Colonic mucosa (tissue), 4 donors: ENCODE measurements at places on chromosomes 2 and 18. TPM values are rescaled to one million over a fixed set of nuclear protein-coding genes. Genes with fewer than 3 reads are reported as not detected.

DNA sequence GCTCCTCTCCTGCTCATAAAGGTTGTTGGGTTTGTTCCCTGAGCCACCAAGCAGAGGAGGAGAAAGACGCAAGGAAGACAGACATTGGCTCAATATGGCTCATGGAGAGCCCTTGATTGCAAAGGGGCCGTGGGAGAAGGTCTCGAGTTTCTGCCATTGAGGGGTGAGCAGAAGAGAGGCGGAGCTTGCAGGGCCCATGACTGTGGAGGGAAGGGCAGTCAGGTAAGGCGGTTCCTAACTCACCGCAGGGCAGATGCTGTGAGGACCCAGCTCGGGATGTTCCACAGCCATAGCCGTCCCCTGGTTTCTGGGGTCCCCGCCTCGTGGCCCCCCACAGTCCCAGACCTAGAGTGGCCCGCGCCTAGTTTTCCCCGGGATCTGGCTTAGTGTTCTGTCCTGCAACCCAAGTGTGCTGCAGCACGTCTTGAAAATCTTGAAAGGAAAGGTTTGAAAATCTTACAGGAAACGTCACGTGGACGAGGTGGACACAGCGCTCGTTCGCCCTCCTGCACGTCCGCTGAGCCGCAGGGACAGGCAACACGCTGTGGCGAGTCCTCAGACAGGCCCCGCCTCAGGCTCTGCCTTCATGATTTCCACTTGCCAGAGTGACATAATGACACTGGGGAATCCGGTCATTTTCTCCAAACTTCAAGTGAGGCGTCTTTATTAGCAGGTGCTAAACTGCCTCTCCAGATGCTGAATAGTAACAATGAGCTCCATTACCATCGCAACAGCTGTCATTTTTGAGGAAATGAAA is 105.5 kb upstream of the HDAC4 start:
- DNase-seq: no peak
- no peaks in the 10 kb centered on the region for H3K4me1 ChIP-seq
- H3K27ac ChIP-seq: no peak overlapping the region
- H3K27me3 ChIP-seq: no peaks in the 10 kb centered on the region
- H3K4me3 ChIP-seq: no peak overlapping the region

Gene GRHL1
- total RNA-seq: 1.6 TPM

DNA sequence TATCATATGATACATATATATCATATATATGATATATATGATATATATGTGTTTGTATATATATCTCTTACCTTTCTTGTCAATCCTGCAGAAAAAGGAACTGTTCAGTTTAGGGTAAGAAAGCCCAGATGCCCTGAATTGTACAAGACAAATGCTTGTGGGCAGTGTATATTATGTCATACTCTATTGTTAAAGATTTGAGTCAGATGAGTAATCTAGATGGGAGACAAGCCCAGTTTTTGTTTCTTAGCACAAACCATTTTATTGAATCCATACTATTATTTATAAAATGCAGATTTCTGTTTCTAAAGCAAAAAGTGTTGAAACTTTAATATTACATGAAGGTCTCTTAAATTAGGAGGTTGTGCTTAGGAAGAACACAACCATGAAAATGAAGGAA is 90.6 kb downstream of the VRK2 start:
- H3K27ac ChIP-seq: no peak overlapping the region
- no peaks in the 10 kb centered on the region for H3K36me3 ChIP-seq
- DNase-seq: no peak
- no peak overlapping the region for H3K4me3 ChIP-seq
- no peaks in the 10 kb centered on the region for H3K4me1 ChIP-seq
- H3K27me3 ChIP-seq: no peaks in the 10 kb centered on the region

GRCh38 chr2:84846741-84847142 is 34.1 kb downstream of the TRABD2A start:
- H3K36me3 ChIP-seq: no peaks in the 10 kb centered on the region
- H3K4me3 ChIP-seq: no peak overlapping the region
- peak overlapping the region; percentile 46 for H3K27ac ChIP-seq
- H3K4me1 ChIP-seq: peaks cover 12% of the 10 kb centered on the region

Gene SNORC
- 67.5 TPM for total RNA-seq
